ENCODE measurements at places on chromosomes 4 and X. TPM values are rescaled to one million over a fixed set of nuclear protein-coding genes. Genes with fewer than 3 reads are reported as not detected.
A peak's percentile ranks its signal among the peaks of the same experiment; 100 is the strongest.

- DNase-seq: no peak
Measured at GRCh38 chrX:132602701-132603100, 113.9 kb upstream of the MBNL3 start.

The MAGED4B gene
- polyA plus RNA-seq: 0.55 TPM

DNA sequence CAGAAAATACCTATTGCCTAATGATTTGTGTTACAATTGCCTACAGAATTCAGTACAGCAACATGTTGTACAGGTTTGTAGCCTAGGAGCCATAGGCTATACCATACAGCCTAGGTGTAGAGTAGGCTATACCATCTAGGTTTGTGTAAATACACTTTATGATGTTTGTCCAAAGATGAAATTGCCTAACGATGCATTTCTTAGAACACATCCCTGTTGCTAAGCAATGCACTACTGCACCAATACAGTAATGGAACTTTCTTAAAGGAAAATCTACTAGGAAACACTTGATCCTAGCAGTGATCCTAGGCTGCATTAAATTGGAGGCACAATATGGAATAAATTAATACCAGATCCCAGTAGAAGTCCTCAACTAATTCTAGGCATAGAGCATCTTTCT lies 18.3 kb downstream of the NOA1 start:
- no peak for DNase-seq

DNA sequence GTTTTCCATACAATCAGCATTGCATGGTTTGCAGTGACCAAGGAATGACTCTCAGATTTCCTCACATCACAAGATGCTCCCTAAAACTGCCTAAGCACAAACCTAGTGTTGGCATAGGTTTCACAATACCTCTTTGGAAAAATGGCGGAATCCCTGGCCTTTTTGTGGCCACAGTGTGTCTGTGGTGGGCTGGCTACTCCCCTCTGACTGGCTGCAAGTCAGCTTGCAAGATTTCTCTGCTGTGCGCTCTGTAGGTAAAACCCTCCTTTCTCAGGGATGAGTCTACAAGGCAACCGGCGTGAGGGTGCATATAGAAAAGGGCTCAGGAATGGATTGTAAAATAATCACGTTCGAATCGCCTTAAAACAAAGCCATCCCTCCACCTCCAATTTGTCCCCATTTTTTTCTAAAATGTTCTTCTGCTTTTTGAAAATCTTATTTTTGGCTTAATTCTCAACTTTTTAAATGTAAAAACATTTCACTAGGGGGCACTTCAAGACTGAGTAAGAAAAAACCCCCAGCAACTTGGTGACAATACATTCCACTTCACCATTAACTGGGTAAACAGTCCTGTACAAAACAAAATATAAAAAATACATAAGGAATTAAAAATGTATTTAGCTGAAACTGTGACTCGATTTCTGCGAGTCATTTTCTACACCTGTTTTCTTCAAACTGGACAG lies 235.6 kb downstream of the STIM2 start:
- DNase-seq: no peak

DNA sequence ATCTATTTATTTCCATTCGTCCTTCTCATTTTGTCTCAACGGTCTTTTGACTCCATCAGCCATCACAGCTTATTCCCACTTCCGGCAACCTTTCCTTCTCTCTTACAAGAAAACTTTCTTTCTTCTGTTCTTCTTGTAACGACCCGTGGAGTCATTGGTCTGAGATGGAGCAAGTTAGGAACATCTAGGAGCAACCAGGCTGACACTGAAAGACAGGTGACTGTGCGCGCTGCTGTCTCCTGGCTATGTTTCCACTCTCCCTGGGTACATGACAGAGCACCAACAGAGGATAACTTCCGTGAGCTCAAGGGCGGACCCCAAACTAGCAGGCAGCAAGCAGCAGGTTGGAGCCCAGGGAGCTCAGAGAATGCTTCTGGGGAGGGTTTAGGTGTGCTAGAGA lies 2.5 kb downstream of the FGF5 start:
- no peak for DNase-seq

- no peak for DNase-seq
Measured at GRCh38 chr4:1285151-1285789, 4.4 kb upstream of the MAEA start.

DNA sequence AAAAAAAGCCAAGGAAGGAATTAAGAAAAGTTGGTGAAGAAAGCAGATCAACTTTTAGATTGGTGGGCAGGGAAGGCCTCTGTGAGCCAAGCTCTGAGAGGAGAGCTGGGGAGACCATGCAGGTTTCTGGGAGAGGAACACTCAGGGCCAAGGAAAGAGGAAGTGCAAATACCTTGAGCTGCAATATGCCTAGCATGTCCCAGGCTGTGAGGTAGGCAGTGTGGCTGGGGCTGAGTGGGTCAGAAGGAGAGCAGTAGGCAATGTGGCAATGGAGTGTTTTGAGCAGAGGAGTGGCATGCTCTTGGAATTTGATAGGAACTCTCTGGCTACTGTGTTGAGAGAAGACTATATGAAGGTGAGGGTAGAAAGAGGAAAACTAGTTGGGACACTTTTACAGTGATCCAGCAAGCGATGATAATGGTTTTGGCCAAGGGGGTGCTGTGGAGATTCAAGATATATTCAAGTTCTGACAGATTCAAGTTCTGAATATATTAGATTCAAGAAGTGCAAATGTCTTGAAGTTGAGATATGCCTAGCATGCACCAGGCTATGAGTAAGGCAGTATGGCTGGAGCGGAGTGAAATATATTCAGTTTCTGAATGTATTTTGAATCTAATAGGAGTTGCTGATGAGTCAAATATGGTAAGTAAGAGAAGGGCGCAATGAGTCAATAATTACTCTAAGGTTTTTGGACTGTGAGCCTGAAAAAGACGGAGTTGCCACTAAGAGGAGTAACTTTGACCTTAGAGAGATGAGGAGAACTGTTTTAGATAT lies 172.5 kb downstream of the CAMK2D start:
- DNase-seq: no peak

The KIF4A gene
- 0.04 TPM for polyA plus RNA-seq

- DNase-seq: no peak
Measured at GRCh38 chr4:144801731-144802130, 155.8 kb downstream of the HHIP start.

GRCh38 chrX:77820091-77820727 lies 34.2 kb upstream of the ATRX start:
- DNase-seq: no peak

The PDE6B gene
- polyA plus RNA-seq: 0.03 TPM

DNA sequence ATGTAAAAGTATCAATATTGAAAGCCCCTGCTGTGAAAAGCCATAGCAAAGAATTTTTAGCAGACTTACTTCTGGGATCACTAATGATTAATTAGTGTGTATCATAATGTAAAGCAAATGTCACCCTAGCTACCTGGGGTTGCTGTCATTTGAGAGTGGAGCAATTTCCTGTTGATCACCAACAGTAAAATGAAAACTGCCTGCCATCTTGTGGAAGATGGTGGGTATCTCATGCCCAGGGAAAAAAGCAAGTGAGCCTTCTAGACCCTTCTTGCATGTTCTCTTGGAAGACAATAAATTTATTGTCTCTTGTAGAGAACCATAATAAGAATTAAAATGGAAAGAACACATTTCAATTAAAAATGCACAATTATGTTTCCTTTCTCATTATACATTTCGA lies 360.2 kb downstream of the ZIC3 start:
- DNase-seq: no peak

The KLHL15 gene
- 2.1 TPM for polyA plus RNA-seq

DNA sequence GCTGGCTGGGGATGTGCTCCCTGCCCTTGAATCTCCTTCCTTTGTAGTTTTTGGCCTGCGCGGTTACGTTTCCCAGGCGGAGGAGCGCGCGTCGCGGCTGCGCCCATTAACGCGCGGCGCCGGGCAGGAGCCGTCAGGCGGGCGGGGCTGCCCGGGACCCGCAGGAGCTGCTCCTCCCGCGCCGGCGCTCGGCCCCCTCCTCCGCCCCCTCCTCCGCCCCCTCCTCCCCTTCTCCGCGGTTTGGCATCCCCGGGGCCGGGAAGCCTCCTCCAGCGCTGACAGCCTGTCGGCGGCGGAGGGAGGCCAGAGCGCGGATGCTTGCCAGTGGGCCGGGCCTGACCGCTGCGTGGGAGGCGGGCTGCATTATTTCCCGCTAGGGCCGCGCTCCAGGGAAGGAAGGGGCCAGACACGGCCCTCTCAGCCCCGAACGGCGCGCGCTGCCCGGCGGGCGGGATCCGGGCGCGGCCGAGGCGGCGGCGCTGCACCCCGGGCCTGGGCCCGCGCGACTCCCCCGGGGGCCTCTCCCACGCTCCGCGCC lies at the start of gene DCLK2:
TSS of gene DCLK2 (plus strand) at position 405 of the 538 bp plus-strand sequence. CDS start 583 bp downstream, outside the sequence.
- peak; percentile 82 for DNase-seq

The NPY1R gene
- 0.29 TPM for polyA plus RNA-seq
